Mucosa of gallbladder (tissue), 1 donor: ENCODE measurements at places on chromosomes 7 and 10. TPM values are rescaled to one million over a fixed set of nuclear protein-coding genes. Genes with fewer than 3 reads are reported as not detected.

DNA sequence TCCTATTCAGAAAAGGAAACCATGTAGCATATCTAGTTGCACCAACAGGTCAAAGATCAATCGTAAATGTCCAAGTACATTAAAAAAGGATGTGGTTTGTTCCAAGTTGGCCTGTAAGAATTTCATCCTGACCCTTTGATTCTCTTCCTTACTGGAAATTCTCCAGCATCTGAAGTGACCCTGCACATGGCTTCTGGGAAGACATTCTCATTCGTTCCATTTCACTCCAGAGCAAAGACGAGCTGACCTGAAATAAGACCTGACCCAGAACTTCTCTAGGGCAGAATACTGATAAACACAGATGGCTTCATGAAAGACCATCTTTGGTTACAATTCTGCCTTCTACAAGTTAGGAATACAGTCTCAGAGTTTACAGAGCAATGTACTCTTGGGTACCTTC lies 39.8 kb downstream of the ASB4 start:
- no peak for DNase-seq

DNA sequence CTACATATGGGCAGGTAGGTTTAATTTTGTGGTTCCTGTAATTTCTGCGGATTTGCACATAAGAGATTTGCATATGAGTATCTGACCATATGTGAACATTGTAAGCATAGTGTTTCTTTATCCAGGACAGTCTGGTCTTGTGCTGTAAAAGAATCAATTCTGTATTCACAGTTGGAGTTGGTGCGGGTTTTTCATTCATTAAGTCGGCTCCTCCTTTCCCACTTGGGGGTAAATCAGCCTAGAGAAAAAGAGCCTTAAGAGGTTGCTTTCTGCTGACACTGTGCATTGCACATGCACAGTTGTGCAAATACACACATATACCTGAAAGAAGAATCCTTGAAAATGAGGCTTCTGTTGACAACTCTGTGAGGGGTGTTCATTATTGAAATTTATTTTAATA lies 6.1 kb upstream of the CYP26C1 start:
- DNase-seq = no peak

GRCh38 chr7:127667017-127667670 lies 15.2 kb downstream of the SND1 start:
- no peak for DNase-seq

DNA sequence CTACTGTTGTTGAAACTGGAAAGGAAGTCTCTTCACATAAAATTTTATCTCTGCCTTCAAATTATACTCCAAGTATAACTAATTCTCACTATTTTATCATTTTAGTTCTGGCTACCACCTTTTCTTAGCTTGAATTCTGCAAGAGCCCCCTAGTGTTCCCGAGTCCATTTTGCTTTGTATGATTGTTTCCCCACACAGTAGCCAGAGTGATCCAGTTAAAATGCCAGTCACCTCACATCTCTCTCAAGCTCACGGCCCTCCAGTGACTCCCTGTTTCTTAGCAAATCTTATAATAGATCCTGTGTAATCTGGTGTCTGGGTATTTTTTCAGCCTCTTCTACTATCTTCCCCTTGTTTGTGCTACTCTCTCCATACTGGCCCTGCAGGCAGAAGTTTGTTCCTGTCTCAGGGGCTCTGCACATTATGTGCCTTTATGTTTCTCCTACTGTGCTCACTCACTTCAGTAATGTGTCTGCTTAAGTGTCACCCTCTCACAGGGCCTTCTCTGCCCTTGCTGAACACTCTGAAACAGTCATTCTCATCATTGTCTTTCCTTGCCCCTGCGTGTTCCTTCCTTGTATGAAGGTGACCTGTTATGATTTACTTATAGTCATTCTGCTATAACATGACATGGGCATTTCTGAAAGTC lies 8.9 kb downstream of the WAC start:
- no peak for DNase-seq

DNA sequence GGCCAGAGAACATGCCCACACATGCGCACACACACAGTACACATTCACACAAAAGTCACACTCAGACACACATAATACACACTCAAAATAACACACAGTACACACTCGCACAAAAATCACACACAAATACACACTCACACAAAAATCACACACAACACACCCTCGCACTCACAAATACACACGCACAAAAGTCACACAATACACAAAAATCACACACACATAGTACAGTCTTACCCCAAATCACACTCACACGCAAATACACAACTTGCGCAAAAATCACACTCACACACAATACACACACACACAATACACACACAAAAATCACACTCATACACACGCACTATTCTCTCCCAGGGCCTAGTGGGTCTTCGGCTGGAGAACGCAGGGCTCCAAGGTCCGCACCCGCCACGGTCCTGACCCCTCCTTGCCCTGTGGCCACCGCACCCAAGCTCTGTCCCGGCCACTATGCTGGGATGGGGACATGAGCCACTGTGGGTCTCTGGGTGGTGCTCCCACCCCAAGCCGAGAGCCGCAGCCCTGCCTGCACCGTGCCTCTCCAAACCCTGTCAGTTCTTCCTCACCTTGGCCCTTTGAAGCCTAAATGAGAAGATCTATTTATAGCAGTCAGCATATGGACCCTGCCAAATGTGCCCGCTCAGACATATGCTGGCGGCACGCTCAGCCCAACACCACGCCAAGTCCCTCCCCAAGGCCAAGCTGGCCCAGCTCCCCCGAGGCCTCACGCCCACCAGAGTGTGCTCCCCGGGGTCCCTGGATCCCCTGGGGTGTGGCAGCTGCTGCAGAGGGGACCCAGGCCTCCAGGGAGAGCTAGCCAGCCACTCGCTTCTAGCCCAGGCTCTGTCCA lies 55.9 kb downstream of the ELFN1 start:
- DNase-seq = no peak

DNA sequence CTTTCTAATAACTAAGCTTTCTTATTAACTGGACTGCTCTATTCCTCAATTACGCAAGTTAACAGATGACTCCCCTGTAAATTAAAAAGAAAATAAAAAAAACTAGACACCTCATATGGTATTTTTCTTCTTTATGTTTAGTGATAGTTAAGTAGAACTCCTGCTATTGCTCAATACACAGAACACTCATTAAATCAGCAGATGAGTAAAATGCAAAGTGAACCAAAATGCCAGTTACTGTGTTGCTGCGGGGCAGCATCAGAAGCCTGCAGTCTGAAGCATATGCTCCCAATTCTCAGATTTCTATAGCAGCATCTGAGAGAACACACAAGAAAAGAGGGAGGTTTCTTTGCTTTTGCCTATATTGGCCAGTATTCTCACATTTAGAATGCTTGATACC lies 28.4 kb downstream of the CDK6 start:
- no peak for DNase-seq

- no peak for DNase-seq
Measured at GRCh38 chr10:111118758-111119157, 41.9 kb downstream of the ADRA2A start.

DNA sequence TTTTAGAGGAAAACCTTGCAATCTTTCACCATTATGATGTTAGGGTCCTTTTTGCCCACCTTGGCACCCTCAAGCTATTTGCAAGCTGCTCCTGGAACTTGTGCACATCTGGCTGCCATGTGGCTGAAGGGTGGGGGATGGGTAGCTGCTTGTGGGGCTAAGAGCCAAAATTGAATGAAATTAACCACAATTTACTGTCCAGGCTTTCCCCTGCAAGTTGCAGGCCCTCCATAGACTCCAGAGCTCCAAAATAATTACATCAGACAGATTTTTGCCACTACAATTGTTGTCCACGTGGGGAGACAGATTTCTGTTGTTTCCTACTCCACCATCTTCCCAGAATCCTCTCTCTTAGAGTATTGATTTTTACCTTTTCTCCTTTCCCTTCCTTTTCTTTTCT lies 19.1 kb downstream of the PI4K2A start:
- no peak for DNase-seq

GRCh38 chr7:94561841-94562514 lies 52.4 kb downstream of the CASD1 start:
- DNase-seq = no peak

DNA sequence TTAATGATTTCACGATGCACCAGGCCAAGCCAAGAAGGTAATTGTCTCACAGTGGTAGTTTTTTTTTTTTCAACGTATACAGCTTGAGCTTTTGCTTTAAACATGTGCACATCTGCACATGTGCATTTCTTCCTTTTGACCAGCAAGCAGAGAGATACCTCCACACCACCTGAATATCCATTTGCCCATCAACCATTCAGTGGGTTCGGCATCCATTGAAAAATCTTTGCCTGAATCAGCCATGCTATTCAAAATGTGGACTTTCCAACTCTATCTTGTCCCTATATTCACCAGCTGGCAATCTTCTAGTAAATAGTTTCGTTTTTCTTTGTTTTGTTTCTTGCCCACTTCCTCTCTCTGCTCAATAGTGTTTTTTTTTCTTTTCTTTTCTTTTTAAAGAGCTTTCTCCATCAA lies 7.7 kb upstream of the TRA2A start:
- DNase-seq = no peak

DNA sequence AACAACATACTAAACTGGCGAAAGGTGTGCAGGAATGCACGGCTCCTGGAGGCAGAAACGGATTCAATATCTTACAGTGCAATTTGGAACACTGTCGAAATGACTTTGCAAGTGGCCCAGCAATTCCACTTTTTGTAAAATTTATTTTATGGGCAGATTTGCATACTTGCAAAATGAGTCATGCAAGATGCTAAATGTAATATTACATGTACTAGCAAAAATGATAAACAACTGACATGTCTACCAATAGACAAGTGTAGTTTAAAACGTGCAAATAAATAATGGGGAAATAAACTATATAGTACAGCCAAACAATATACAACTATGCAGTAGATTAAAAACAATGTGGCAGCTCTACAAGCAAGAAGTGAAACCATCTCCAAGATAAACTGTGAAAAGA lies 97.7 kb downstream of the ARHGAP12 start:
- no peak for DNase-seq

Gene BAZ1B
- total RNA-seq = 50.7 TPM

Gene MAGI2
- 10.6 TPM for total RNA-seq

Gene VOPP1
- 68.2 TPM for total RNA-seq
